ENCODE measurements at places on chromosomes 12 and 14.

GRCh38 chr12:6295094-6295811 lies 15.2 kb upstream of the PLEKHG6 start:
- DNase-seq, result peak; percentile 20

GRCh38 chr14:94640721-94641631 lies 28.8 kb downstream of the SERPINA3 start:
- DNase-seq, result no peak

DNA sequence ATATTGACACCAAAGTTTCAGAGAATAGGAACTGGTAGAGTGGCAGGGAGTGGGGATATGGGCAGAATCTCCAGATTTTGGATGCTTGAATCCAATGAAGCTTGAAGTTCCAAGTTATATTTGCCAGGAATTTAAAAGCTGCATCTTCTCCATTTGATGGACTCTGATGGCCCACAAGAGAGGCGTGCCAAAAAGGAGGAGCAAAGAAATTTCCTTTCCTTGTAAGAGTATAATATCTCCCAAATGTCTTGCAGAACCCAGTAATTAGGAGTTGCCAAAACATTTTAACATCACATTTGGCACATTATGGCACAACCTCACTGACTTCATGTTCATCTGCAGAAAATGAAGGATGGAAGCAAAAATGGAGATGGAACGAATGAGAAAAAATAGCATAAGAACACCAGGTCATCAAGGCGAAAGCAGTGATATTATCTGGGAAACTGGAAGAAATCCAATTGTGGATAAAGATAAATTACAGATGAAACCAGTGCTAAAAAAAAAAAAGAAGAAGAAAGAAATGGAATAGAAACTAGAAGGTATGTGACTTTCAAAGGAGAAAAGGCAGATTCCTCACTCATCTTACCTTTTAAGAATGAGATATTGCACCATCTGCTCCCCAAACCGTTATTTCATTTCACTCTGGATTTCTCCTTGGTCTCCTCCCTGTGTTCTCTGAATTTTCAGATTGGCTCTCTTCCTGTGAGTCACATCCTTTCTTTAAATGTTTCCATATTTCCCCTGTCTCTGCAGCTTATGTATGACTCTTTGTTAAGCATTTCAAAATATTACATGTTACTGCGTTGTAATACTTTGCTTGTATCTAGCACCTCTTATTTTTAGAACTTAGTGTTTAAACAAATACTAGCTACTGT lies 13.5 kb upstream of the FLRT2 start:
- no peak for DNase-seq

GRCh38 chr12:97404543-97404942 lies 58.1 kb upstream of the RMST start:
- peak; percentile 63 for DNase-seq

DNA sequence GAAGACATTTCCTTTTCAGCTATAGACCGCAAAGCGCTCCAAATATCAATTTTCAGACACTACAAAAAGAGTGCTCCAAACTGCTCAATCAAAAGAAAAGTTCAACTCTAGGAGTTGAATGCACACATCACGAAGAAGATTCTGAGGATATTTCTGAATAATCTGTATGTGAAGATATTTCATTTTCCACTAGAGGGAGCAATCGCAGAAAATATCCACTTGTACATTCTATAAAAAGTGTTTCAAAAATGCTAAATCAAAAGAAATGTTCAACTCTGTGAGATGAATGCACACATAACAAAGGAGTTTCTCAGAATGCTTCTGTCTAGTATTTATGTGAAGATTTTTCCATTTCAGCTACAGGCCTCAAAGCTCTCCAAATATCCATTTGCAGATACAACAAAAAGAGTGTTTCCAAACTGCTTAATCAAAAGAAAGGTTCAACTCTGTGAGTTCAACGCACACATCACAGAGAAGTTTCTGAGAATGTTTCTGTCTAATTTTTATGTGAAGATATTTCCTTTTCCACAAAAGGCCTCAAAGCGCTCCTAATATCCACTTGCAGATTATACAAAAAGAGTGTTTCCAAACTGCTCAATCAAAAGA lies 643.8 kb upstream of the ALG10B start:
- DNase-seq, result no peak

- DNase-seq, result no peak
These were observed 49.6 kb upstream of the GPR68 start for GRCh38 chr14:91294153-91294552.

GRCh38 chr12:104505095-104505818 lies 48.5 kb downstream of the CHST11 start:
- DNase-seq, result peak; percentile 92

GRCh38 chr14:104049576-104050240 lies 35.8 kb upstream of the ASPG start:
- DNase-seq, result no peak

DNA sequence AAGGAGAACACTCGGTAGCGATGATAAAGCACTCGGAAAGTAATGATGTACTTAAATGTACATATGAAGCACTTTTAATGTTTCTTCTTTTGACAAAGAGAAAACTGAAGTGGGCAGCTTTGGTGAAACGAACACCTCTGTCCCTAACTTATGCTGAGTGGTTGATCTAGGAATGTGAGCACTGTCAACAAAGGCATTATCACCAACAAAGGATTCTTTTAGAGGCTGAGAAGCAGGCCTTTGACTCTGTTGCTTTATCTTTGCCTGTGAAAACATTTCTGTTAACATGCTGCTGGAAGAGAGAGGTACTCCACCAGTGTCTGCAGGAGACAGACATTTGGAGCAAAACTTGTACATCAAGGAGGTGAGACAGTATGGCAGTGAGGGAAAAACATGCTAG lies 103.2 kb upstream of the VRK1 start:
- no peak for DNase-seq

- no peak for DNase-seq
These were observed 268.2 kb upstream of the PLEKHG7 start for GRCh38 chr12:92434607-92435025.

DNA sequence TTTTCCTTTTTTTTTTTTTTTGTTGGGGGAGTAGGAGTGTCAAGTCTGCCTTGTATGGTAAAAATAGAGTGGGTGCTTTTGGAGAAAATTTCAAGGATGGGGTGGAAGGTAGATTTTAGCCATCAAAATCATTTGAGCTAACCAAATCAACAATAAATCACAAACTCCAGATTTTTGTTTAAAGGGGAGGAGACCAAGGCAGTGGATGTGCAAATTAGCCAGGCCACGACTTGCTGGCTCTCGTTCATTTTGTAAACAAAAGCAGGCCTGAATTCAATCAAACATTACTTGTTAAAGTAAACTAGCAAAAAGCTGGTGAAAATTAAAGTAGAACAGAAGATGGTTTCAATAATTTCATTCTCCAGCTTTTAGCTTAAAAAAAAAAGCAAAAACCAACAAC lies 387.2 kb downstream of the BMP4 start:
- no peak for DNase-seq

- DNase-seq, result no peak
These were observed 354.2 kb downstream of the TMEM121 start for GRCh38 chr14:105880616-105881015.

DNA sequence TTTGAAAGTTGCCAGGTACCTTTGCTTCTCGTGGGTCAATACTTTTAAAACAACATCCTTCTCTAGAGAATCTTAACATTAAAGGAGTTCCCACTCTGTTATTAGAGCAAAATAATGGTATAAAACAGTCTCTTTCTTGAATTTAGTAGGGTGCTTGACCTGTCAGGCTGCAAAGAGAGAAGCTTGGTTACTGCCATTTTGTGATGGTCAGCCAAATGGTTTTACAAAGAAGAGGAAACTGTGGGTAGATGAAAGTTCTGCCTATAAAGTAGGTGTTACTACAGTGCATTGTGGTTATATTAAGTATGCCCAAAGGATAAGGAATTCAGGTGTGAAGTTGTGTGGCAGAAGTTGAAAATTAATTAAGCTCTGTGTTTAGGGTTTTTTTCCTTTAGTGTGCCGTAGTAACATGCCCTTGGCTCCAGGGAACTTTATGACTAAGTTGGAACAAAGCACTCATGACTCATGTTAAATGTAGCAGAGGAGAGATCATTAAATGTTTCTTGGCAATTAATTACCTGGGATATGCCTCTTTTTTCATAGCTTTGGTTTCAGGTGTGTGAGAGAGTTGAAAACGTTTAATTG lies 354.0 kb upstream of the KITLG start:
- no peak for DNase-seq

GRCh38 chr14:22484632-22485031 lies 104.4 kb downstream of the DAD1 start:
- no peak for DNase-seq

- DNase-seq, result no peak
These were observed 98.4 kb downstream of the C12orf75 start for GRCh38 chr12:105428793-105429395.

- DNase-seq, result no peak
These were observed 1.6 kb downstream of the NAB2 start for GRCh38 chr12:57090490-57090889.

- DNase-seq, result no peak
These were observed 506.8 kb upstream of the FBXO33 start for GRCh38 chr14:39939023-39939422.

DNA sequence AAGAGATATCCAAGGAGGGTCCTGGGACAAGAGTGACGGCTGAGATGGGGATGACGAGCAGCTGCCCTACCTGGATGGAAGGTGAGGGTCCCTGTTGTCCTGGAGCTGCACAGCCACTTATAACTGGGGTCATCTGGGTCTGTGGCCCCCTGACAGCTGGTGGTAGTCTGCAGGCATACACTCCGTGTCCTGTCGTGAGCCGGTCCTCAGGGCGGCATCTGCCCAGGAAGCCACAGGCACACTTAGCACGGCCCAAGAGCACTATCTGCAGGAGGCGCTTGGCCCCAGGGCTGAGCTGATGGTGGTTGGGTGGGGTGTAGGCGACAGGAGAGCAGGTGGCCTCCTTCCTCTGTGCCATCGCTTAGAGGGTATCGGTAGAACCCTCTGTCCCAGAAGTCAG lies 248.1 kb downstream of the CACNA1C start:
- DNase-seq, result no peak

DNA sequence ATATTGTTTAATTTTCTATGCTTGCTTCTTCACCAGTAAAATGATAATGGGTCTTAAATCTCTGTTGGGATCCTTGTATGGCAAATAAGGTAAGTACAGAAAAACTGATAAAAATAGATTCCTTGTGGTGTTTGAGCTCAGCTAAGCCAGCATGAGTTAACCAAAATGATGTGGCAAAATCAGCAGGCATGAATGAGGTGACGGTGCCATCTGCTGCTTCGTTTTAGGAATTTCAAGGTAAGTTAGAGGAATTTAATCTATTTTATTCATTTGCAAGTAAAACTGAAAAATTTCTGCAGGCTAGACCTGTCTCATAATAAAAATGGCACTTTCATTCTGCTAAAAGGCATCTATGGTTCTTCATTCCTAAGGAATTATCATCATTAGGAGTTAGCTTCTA lies 10.0 kb upstream of the CLEC7A start:
- no peak for DNase-seq

GRCh38 chr12:116703214-116703795 lies 34.6 kb downstream of the SPRING1 start:
- peak; percentile 23 for DNase-seq

- DNase-seq, result no peak
These were observed 20.8 kb upstream of the BEGAIN start for GRCh38 chr14:100608064-100608463.

DNA sequence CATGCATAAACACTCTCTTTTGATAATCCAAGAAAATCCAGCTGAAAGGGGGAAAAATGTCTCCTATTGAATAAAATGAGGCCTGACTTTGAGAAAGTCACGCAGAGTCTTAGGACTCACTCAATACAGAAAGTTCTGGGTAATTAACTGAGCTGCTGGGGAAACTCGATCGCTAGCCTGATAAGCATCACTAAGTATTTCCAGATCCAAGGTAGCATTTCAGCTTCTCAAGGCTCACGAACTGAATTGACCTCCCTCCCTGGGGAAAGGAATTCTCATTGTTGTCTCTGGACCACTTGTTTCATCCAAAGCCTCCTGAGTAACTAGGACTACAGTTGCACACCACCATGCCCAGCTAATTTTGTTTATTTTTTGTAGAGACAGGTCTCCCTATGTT lies 13.8 kb upstream of the ANAPC5 start:
- no peak for DNase-seq

DNA sequence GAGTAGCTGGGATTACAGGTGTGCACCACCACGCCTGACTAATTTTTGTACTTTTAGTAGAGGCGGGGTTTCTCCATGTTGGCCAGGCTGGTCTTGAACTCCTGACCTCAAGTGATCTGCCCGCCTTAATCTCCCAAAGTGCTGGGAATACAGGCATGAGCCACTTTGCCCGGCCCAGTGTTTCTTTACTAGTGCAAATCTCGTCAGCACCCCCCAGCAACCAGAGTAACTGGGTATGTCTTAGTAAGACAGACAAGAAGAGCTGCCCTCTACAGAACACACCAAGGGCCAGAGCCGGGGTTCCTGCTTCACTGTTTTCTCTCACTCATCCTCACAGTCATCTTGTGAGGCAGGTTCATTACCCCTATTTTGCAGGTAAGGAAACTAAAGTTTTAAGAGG lies 78.5 kb upstream of the GPR68 start:
- DNase-seq, result no peak

DNA sequence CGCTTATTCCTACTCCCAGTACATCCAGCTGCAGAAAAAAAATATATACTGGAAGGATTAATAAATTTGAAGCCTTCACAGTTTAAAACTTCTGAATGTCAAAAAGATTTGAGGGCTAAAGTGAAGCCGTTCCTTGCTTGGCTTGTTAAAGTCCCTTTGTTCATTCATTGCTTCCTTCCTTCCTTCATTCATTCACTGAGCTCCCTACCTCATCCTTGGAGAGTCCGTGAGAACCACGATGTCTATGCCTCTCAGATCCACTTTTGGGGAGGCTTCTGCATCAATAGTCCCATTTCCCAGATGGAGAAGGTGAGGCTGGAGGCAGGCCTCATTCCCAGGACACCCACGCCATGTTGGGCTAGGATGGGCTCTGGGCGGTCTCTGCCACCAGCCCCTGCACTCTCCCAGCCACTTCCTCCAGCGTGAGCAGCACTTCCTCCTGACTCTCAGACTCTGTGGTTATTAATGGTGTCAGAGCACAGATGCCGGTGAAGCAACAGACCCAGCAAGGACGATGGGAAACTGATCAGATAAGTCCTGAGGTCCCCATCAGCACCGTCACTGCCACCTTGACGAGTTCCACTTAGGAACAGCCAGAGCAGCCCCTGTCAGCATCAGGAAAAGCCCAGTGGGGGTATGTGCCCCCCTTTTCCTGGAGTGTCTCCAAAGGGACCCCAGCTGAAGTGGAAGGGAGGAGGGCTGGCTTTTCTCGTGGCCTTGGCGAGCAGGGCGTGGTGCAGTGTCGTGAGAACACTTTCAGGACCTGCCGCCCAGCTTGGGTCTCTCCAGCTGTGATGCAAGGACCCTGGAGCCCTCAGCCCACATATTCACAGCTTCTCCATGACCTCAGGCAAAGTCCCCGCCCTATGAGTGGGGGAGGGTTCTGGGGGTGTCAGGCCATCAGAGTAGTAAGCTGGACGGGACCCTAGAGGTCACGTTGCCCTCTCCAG lies 21.2 kb downstream of the ASB2 start:
- no peak for DNase-seq

DNA sequence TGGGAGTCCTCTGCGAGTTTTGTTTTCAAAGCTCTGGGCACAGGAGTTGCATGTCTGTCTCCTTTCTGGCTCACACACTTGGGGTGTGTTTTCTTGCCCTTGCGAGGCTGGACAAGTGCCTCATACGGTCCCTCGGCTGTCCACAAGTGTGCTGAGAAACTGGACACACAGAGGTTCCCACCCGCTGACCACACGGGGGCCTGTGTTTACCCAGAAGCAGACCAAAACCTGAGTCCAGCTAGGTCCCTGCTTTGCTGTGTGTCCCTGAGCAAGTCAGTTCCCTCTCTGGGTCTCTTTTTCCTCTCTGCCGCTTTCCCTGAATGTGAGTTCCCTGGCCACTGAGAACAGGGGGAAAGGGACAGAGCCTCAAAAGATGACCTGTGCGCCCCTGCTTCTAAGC lies 678 bp upstream of the OAS2 start:
- no peak for DNase-seq

- DNase-seq, result no peak
These were observed 106.2 kb upstream of the PDE3A start for GRCh38 chr12:20262119-20262518.

All from COR-L47 (cell line).